Retina (tissue), 1 donor: ENCODE measurements at places on chromosomes 11 and 22.

DNA sequence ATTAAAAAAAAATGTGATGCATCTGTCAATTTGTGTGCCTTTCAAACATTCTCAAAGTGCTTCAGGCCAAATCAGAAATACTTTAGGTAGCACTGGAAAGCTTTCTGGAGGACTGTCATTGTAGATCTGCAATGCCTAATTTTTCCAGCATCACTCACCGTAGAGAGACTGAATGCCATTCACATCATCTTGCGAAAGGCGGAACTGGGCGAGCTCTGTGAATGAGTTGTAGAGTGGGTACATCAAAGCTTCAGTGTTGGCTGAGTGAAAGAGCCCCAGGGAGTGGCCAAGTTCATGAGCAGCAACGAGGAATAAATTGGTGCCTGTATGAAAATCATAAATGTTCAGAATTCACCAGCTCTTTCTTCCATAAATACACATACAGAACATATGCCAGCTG is 4.0 kb downstream of the MMP10 start:
- DNase-seq, result no peak

- no peak for DNase-seq
Observed at GRCh38 chr22:37266581-37267134, 15.7 kb upstream of the CYTH4 start.

- DNase-seq, result no peak
Observed at GRCh38 chr11:45395947-45396346, 109.8 kb upstream of the SYT13 start.

GRCh38 chr11:8886322-8886721 is 24.7 kb upstream of the AKIP1 start:
- no peak for DNase-seq
